HFFc6 (cell line): ENCODE measurements at places on chromosomes 11 and 22.
A peak's percentile ranks its signal among the peaks of the same experiment; 100 is the strongest.

GRCh38 chr22:33853200-33854097 lies 66.8 kb downstream of the LARGE1 start:
- peak; percentile 59 for DNase-seq

DNA sequence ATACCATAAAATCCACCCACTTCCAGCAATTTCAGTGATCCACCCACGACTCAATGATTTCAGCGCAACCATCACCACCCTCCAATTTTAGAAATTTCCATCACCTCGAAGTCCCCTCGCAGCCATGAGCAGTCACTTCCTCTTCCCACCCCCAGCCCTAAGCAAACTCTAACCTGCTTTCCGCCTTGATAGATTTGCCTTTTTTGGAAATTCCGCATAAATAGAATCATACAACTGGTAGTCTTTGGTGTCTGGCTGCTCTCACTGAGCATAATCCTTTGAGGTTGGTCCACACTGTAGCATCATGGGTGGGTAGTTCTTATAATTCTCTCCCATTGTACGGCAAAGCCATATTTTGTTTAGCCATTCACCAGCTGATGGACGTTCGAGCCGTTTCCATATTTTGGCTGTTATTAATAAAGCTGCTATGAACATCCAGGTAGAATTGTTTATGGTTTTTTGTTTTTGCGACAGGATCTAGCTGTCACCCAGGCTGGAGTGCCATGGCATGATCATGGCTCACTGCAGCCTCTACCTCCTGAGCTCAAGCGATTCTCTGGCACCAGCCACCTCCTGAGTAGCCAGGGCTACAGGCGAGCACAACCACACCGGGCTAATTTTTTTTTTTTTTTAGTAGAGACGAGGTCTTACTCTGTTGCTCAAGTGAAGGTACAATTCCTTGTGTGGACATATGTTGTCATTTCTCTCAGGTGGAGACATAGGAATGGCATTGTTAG lies 16.0 kb downstream of the PIM3 start:
- no peak for DNase-seq

DNA sequence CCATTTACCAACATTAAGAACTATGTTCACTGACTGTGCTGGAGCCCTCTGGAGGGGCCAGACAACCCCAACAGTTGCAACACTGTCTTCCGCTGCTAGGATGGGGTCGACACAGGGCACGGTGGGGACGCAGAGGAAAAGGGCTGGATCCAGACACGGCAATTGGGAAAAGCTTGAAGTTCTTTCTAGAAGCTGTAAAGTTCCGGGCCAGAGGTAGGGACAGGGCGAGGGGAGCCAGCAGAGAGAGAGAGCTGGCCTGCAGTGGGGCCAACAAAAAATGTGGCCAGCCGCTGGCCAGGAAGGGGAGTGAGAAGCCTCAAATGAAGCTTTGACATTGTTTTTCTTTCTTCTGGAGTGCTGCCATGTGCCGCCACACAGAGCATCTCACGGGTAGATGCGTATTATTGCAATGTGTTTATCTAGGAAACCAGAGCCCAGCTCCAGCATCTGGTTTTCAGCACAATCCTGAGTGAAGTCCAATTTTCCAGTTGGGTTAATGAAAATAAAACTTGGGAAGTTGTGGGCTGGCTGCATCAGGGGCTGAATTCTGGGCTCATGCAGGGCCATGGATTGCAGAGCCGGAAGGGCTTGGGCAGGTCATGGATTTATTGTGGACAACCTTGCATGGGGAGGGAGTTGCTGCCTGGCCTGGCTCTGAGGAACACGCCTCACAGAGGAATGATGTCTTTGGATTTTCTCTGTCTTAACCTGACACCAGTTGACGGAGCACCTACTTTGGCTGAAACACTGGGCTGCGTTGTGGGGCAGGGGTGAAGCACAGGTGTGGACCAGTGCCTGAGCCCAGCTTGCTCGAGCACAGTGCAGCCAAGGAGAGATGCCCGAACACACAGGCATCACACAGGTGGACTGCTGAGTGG lies 67.6 kb upstream of the AMPD3 start:
- DNase-seq, result peak; percentile 69

DNA sequence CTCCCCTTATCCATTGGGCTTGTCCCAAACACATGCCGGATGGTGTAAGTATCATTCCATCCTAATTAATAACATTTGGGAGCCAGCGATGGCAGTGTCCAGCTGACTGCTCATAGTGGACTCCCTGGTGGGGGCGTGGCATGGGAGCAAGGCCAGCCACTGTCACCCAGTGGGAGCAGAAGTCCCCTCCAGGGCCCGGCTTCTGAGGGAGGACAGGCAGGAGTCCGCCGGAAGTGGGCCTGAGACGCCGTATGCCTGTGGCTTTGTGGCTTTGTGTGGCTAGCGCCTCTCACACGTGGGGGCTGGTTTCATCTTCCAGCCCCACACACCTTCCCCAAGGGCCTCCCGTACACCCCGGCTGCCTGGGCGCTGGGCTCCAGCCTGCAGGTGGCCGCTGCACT lies 124.5 kb downstream of the KCNQ1 start:
- peak; percentile 13 for DNase-seq

GRCh38 chr22:35578836-35579575 lies 38.1 kb downstream of the MB start:
- no peak for DNase-seq

- no peak for DNase-seq
These were observed 35.0 kb upstream of the MAPK1 start for GRCh38 chr22:21902296-21903087.

GRCh38 chr11:97794876-97795275 lies 1225.9 kb upstream of the CNTN5 start:
- DNase-seq, result no peak

GRCh38 chr11:10743354-10744000 lies 7.6 kb upstream of the CTR9 start:
- DNase-seq, result no peak

- no peak for DNase-seq
These were observed 156.6 kb upstream of the GUCY1A2 start for GRCh38 chr11:107174856-107175255.

DNA sequence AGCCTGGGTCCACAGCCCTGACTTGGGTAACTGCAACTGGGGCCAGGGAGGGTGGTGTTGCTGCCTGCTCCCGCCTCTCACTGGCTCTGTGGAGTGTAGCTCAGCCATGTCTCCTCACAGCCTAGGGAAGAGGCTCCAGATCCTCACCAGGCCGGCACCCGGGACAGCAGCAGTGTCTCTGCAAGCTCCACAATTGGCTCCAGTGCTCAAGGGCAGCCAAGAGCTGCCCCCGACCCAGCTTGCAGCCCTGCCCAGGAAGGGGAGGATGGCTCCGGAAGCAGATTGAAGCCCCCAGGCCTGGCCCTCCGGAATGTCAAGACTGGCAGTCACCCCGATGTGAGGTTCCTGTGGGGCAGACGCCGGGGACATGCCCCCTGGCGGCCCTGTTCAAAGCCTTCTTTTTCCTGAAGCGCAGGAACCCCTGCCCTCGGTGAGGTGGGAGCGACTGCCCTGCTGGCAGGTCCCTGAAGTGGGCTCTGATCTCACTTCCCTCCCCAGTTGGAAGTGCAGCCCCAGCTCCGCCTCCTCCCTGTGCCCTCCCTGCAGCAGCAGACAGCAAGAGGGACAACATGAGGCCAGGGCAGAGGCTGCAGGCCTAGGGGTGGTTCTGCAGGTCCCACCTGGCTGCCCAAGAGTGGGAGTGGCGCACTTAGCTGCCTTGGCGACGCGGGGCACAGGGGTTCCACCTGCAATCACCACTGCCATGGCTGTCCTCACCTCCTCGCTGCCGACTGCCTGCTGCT lies 816.2 kb upstream of the LUZP2 start:
- no peak for DNase-seq

GRCh38 chr22:22479999-22480532 lies 28.5 kb downstream of the ZNF280B start:
- DNase-seq, result no peak

- no peak for DNase-seq
These were observed 28.7 kb upstream of the CTSD start for GRCh38 chr11:1792461-1792860.

- no peak for DNase-seq
These were observed 1.4 kb upstream of the TRMT2A start for GRCh38 chr22:20118300-20119020.

DNA sequence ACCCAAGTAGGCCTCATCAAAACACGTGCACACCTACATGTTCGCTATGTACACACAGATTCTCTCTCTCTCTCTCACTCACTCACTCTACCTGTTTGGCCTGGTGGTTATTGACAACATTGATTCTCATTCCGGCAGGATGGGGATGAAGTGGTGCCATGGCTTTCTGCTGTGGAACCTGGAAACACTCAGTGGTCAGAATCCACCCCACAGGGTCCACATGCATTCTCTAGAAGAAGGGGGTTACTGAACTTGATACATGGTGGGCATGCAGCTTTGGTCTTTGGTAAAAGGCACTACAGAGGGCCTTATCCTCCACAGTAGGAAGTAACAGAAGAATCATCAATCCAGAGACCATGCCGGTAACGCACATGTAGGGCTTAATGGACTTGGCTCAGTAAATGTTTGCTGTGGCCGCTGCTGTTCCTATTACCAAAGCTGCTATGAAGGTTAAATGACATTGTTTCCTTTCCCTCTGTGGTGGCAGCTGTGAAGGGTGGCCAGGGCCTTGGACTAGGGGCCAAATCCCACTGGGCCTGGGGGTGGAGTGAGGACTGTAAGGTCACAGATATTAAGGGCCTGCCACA lies 12.7 kb downstream of the POLDIP3 start:
- no peak for DNase-seq

DNA sequence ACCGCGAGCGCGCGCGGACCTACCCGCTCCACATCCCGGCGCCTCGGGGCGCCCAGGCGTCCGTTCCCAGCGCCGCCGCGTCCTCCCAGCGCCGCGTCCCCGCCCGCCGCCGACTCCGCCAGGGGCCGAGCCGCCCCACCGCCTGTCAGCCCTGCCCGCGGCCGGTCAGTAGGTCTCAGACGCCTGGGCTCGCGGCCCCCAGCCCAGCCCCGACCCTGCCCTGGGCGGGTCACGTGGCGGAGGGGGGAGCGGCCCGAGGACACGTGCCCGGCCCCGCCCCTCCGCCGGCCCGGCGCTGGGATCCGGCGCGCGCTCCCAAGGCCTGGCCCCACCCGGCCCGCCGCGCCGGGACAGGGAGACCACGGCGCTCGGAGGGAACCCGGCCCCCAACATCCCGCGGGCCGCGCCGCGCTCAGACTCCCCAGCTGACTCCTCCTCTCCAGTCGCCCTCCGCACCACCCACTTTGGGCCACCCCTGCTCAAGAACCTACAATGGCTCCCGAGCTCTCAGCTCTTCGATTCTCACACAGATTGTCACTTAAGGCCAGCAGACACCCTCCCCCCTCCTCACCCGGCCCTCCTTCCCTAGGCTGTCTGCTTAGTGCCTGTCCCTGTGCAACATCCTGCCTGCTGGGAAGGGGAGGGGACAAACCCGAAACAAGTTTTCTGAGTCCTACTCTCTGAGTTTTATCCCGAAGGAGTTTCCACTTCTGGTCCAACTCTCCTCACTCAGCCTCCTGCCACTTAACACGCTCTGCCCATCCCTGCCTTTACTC lies at the start of gene RAB3IL1:
TSS of gene RAB3IL1 (minus strand) at position 233 of the 776 bp plus-strand sequence. CDS start at position 34, 199 bp downstream.
- no peak for DNase-seq

GRCh38 chr22:37681001-37681424 lies 5.1 kb upstream of the NOL12 start:
- peak; percentile 70 for DNase-seq
